ENCODE measurements at places on chromosomes 5 and 9.
A peak's percentile ranks its signal among the peaks of the same experiment; 100 is the strongest.

DNA sequence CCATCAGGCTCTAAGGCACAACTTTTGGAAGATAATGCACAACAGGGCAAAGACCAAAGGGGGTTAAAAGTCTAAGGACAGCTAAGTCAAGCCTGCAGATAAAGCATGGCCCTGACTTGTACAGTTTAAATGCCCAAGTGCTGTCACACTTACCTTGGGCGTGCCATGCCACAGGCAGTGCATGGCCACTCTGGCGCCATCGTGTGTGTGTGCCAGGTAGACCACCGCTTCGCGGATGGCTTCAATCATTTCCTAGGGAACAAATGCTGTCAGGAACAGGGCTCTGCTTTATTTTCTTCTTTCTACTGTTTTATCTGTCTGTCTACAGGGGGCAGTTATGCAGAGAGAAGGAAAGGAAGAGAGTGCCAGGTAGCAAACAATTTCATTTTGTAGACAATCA, 19.3 kb downstream of the PUM3 start:
- DNase-seq = no peak

DNA sequence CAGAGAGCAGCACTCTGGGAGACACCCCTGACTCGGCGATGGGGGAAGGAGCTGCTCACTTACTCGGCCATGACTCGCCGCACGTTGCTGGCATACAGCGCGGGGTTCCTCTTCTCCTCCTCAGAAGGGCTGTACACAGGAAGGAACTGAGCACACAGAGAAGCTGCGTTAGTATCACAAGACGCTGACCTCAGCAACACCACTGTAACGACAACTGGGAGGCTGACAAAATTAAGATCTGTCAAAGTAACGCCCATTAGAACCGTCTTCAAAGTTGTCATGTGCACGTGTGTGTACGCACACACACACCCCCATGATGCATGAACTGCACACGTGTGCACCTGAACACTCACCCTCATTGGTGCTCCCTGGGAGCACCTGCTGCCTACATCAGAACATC, 32.1 kb upstream of the SLC6A3 start:
- DNase-seq = no peak

DNA sequence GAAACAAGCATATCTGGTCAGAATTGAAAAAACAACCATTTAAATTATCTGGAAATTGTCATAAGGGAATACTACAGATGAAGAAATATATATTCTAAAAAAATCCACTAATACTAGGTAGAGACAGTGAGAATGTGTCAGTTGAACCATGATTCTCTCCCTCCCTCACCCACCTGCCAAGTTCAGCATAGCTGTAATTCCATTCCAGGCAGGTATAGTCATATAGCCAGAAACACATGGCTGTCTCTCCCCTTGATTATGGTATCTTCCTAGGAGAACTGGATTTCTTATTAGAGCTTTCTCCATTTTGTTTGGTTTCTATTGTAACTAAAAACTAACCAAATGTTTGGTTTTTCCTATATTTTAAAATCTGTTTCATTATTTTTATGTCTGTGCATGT, 509.2 kb downstream of the CDH10 start:
- no peak for DNase-seq

GRCh38 chr9:134502809-134503211, 138.8 kb upstream of the COL5A1 start:
- no peak for DNase-seq

DNA sequence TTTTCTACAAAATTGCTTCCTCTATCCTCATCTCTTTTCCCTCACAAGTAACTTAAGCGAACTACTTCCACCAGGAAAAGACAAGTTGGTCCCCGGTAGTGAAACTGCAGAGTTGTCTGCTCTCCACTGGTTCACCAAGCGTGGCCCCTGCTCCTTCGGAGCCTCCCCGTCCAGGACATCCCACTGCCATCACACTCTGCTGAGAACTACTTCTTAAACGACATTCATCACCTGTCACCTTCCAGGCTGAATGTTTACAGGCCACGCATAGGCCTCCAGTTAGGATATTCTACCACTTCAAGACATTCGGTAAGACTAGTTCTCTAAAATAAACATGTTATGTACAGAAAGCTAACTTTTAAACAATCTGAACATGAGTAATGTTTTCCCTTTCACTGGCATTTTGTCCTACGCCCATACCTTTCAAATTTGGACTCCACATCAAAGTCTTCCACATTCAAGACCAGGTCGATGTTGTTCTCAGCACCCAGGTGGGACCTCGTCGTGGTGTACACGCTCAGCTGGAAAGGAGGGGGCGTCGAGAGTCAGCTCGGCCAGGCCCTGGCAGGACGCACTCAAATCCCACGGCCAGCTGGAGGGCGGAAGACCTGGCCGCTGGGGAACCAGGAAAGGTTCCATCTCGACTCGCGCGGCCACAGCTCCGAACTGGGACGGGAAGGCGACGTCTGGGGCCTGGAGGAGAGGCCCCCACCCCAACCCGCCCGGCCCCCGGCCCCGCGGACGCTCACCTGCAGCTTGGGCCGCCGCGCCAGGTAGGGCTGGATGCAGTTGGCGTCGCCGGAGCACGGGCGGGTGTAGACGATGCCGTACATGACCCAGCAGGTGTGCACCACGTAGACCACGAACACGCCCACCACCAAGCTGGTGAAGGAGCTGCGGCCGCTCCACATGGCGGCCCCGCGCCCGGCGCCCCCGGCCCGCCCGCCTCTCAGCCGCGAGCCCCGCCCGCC, 683 bp downstream of the CLPTM1L start:
- DNase-seq = no peak

DNA sequence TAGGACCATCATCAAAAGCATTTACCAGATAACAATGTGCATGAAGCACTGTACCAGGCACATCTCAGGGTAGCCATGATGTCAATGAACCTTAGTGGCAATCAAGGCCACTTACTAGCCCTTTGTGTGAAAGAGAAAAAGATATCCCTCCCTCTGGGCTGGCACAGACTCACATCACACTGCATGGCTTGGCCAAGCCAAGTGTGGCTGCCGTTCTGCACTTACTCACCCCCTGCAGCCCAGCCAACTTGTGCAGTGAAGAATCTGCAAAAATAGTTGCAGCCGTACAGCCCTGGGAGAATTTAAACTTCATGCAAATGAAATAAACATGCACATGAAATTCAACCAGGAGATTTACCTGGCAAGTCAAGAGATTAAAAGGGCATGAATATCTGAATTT, 333.5 kb downstream of the DEPDC1B start:
- DNase-seq = no peak

- no peak for DNase-seq
Observed at GRCh38 chr9:89046832-89047231, 55.6 kb downstream of the S1PR3 start.

DNA sequence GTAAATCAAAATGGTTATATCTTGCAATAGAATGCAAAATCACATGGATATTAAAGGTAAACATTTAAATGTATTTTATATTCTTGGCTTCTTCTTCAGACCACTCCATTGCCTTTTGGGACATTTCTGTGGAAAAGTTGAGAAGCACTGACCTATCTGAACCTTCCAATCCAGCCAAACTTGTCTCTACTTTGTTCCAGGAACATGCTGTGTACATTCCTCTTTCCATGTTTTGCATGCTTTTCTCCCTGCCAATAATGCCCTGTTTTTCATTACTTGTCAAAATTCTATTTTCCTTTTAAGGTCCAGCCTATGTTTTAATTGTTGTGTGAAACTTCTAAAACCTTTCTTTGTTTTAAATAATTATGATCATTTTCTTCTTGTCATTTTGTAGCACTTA, 28.3 kb downstream of the JAK2 start:
- DNase-seq = no peak

DNA sequence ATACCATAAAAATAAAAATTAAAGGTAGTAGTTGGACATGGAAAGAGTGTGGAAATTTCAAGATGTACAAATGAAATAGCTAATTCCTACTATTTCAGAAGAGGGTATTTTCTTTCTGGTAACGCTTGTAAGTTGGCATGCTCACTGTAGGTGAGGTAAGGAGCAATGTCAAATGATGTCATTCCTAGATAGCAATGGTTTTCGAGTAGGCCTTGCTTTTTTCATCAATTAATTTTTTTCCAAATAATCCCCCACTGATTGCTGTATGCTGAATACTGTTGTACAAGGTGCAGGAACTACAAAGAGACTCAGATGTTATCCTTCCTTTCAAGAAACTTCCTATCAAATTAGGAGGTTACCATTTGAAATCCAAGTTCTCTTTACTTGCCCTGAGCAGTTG, 928 bp upstream of the SELENOP start:
- no peak for DNase-seq

GRCh38 chr9:91423785-91424402, at the start of gene NFIL3:
Gene NFIL3 (minus strand): TSS chr9:91423832. CDS start chr9:91410734, 13,098 bp downstream.
- DNase-seq = peak; percentile 49

- DNase-seq = no peak
Observed at GRCh38 chr5:158195416-158196210, 336.7 kb upstream of the CLINT1 start.

- DNase-seq = no peak
Observed at GRCh38 chr5:50663636-50664035, 2.8 kb upstream of the PARP8 start.

DNA sequence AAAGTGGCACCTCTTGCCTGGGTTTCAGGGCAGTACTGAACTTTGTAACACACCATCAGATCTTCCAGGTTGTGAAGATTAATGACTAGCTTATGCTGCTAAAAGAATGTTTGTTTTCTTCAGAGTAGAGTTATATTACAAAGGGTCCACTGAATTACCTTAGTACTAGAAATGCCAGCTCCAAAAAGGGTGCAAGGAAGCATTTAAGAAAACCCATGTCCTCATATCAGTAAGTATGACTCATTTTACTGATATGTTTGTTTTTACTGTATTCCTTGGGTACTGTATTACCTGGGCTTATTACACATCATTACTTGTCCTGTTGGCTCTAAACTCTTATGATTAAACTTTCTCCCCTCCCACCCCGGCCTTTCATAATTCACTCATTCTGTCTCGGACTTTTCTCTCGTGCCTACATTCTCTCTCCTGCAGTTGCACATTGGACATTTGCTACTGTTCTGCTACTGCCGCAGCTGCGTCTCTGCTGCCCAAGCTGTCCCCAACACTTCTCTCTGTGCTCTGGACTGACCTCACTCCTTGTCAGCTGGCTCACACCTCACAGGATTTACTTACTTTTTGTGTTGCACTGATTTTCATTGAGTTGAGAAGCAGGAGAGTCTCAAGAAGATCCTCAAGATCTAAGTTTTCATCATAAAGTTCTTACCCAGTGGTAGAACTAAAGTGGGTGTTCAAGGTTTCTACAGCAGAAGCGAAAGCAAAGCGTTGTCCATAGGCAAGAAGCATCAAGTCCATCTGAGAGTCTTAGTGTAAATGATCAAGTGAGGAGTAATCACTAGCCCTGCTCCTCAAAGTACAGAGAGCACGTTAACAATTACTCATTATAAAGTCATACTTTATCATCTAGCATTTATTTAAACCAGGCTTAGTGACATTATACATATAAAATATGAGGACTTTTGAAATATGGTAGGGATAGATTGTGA, 53.2 kb upstream of the C9orf72 start:
- DNase-seq = no peak

GRCh38 chr5:178786417-178786816, 56.0 kb upstream of the ZNF354A start:
- DNase-seq = no peak

- no peak for DNase-seq
Observed at GRCh38 chr5:118628660-118629354, 359.5 kb downstream of the DTWD2 start.

- DNase-seq = no peak
Observed at GRCh38 chr9:116157436-116158138, 4.0 kb downstream of the PAPPA start.

DNA sequence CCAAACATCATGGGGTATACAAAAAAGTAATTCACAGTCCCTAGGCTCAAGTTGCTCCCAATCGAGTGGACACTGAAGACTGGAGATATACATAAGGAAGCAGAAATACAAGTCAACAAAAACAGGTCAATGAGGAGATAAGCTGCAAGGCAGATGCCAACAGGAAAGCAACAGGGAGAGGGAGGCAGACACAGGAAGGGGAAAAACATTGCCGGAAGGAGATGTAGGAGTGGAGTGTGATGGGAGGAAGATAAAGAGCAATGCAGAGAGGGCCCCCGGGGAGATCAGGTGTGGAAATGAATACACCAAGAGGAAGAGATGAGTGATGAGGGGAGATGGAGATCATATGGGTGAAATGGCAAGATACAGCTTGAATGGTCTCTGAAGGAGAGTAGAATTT, 243.0 kb downstream of the RAB3C start:
- no peak for DNase-seq

GRCh38 chr5:91937121-91937520, 554.0 kb upstream of the ARRDC3 start:
- DNase-seq = no peak

- DNase-seq = no peak
Observed at GRCh38 chr9:33227741-33228140, 12.2 kb upstream of the SPINK4 start.

Measured in DMS79 treated with DMSO at 0.1 percent for 48 hours (cell line).